Trophoblast cell (in vitro differentiated cells and primary cell): ENCODE measurements at places on chromosomes 13 and 19.

- no peak for DNase-seq
These were observed 625.7 kb upstream of the PCDH9 start for GRCh38 chr13:67855741-67856238.

DNA sequence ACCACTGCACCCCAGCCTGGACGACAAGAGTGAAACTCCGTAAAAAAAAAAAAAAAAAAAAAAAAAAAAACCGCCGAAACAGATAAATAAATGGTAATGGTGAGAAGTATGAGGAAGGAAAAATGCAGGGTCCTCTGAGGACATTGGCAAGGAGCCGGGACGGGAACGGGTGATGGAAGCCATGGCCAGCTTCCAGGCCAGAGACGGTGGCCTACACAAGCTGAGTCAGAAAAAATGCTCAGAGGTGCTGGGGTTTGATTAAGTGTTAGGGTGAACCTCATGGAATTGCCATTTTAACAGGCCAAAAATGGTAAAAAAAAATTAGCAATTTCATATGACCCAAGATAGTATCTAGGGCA, 866 bp upstream of the ZSWIM4 start:
- peak; percentile 67 for DNase-seq

DNA sequence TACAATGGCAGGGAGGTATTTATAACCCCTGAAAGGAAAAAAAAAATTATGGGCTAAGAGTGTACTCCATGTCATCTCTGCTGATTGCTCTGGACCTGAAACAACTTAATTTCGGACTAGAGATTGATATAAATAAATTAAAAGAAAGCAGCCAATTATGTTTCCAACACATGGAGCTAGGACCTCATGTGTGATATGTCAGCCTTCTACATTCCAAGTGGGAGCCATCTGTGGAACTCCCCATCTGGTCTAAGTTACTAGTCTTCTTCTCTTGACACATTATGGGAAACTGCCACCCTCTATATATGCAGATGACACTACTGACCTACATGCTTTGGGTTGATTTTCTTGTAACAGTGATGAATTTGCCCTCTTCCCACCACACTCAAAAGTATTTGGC, 86.1 kb downstream of the FLT1 start:
- no peak for DNase-seq

GRCh38 chr19:12669270-12670158, 2.9 kb downstream of the WDR83 start:
- peak; percentile 86 for DNase-seq
